Ureter (tissue), 1 donor: ENCODE measurements at places on chromosomes 12 and 14. TPM values are rescaled to one million over a fixed set of nuclear protein-coding genes. Genes with fewer than 3 reads are reported as not detected.

GRCh38 chr14:76876076-76876475 is 49.9 kb downstream of the LRRC74A start:
- peak; percentile 72 for DNase-seq

The ACSM4 gene
- not detected for total RNA-seq

DNA sequence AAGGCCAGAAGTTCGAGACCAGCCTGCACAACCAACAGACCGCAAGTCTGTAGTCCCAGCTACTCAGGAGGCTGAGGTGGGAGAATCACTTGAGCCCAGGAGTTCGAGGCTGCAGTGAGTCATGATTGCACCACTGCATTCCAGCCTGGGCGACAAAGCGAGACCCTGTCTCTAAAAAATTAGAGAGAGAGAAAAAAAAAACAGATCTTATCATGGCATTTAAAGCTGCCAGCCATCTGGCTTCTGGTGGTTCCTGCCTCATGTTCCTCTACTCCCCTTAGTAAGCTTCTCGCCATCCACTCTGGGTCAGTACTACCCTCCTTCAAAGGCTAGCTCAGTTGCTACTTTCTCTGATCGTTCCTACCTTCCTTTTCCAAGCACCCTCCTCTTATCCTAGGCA is 16.1 kb downstream of the CLSTN3 start:
- no peak for DNase-seq

DNA sequence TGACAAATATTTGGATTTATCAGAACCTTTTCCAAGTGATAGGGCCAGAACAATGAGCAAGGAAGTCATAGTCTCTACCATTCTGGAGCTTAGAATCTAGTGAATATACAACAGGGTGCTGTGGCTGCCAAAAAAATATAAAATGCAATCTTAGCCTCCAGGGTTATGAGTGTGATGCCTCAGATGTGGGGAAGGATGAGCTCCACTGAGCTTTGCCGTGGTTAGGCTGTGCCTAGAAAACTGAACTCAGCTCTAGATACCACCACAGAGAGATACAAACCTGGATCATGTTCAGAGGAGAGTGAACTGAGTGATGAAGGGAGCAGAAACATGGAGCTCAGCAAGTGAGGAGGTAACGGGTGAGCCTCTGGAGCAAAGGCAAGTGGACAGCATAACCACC is 138.1 kb upstream of the HIF1A start:
- no peak for DNase-seq

DNA sequence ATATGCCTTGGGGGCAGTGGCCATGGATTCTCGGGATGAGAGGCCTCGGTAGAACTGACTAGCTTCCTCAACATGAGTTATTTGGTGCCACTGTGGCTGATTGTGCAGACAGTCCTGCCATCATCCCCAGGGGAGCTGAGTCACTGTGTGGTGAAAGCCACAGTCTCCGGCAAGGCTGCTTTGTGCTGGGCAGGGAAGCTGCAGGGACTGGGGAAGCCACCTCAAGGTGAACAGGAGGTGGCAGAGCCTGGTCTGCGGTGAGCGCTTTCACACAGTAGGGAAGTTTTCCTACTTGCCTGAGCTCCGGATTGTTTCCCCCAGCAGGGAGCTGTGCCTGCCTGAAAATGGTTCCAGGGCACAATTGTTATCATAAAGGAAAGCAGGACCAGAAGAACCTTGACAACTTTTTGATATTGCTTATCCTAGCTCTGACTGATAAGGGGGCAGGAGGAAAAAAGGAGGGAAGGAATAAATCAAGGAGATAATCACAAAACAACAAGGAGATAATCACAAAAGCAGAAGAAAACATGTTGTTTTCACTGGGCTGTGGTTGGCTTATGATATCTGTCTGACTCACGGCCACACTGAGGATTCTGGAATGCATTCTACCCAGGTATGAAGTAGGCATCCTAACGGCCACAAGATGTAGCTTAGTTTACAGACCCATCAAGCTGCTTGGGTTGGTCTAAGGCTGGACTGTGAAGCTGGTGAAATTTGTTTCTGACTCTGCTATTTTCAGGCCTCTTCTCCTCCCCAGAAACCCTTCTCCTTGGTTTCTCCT is 32.2 kb upstream of the GNG2 start:
- DNase-seq = no peak

The REP15 gene
- 1.2 TPM for total RNA-seq

GRCh38 chr14:55373784-55374705 is 37.6 kb downstream of the ATG14 start:
- DNase-seq = no peak

The CLEC4E gene
- 0.52 TPM for total RNA-seq

DNA sequence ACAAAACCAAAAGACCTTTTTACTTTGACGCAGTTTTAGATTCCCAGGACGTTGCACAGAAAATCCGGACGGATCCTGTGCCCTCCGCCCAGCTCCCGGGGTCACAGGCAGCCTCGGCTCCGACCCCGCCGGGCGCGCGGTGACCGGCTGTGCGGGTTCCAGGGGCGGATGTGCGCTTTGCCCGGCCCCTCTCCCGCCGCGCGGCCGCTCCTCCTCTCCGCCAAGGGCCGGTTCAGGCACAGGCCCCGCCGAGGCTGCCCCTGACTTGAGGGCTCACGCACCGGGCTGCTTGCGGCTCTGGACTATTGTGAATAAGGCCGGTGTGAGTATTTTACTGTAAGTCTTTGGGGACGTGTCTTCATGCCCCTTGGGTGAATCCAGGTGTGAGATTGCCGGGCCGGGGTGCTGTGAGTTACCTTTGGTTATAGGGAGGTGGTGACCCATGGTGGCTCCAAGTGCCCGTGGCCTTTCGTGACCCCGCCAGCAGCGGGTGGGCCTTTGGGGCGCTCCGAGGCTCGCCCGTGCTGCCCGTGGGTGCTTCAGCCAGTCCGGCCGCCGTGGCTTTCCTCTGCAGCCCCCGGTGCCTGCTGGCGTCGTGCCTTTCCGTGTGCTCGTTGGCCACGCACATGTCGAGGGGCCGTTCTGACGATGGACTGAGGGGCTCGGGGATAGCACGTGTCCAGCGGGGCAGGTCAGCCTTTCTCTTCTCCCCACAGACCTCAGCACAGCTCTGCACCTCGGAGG is 45.9 kb downstream of the NOC4L start:
- no peak for DNase-seq

DNA sequence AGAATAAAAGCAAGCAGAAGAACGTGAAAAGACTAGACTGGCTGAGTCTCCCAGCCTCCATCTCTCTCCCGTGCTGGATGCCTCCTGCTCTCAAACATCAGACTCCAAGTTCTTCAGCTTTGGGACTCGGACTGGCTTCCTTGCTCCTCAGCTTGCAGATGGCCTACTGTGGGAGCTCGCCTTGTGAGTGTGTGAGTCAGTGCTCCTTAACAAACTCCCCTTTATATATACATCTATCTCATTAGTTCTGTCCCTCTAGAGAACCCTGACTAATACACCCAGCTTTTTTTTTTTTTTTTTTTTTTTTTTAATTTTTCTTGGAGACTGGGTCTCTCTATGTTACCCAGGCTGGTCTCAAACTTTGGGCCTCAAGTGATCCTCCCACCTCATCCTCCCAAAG is 46.9 kb downstream of the ACTN1 start:
- DNase-seq = no peak

GRCh38 chr12:57835366-57836288 is 10.9 kb downstream of the CTDSP2 start:
- DNase-seq = no peak

The KLRG1 gene
- total RNA-seq = 2.4 TPM

The CHMP4A gene
- total RNA-seq = 58.6 TPM

- DNase-seq = peak; percentile 59
Measured at GRCh38 chr12:130041983-130042812, 120.1 kb upstream of the FZD10 start.

- no peak for DNase-seq
Measured at GRCh38 chr14:53948205-53948884, 8.3 kb downstream of the BMP4 start.

The ITGB7 gene
- total RNA-seq = 15.8 TPM

The KERA gene
- total RNA-seq = not detected

GRCh38 chr14:53399057-53399456 is 245.9 kb upstream of the DDHD1 start:
- no peak for DNase-seq

- DNase-seq = peak; percentile 75
Measured at GRCh38 chr12:2163177-2163941, 110.6 kb downstream of the CACNA1C start.

- peak; percentile 87 for DNase-seq
Measured at GRCh38 chr12:50070314-50071060, 13.1 kb downstream of the ASIC1 start.

DNA sequence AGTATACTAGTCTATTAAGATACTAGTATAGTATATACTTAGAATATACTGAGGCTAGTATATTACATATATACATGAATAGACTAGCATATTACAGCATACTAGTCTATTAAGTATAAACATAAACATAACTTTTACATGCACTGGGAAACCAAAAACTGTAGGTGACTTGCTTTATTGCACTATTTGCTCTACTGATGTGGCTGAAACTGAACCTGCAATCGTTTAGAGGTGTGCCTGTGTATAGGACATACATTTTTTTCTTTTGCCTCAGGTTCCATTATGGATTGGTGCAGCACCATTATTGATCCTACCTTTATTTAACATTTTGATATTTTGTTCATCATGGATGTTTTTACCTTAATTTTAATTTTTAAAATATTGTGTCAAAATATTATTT is 143.2 kb upstream of the RGS6 start:
- DNase-seq = no peak

DNA sequence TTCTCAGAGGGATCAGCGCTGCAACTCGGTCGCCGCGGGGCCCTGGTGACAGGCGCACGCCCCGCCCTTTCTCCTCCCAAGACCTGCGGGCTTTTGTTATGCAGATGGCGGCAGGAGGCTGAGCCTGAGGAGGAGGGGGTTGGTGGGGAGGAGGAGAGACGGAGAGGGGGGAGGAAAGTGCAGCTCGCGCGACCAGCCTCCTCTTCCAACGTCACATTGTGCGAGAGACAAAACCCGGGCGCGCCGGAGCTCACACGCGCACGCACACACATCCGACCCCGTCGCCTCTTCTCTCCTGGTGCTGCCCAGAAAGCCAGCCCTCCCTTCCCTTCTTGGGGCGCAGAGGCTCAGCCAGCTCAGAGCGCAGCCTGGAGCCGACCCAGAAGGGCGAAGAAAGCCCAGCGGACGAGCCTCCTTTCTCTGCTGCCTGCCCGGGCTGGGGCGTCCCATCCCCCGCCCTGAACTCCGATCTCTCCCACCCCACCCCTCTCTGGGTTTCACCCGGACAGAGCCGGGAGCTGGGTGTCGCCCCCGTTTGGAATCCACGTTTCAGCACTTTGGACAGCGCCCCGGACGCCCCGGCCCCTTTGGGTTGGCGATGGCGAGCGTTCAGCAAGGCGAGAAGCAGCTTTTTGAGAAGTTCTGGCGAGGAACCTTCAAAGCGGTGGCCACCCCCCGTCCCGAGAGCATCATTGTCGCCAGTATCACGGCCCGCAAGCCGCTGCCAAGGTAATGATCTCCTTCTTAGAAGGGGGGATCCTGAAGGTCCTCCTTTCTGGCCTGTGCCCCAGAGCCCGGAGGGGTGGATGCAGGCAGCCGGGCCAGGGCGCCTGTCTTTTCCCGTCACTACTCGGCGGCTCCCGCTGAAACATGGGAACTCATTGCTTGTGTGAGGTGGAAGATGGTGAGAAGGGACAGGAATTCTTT is at the start of gene SRRM4:
SRRM4 (plus strand) TSS at position 257 of the 927 bp plus-strand sequence; CDS start at position 599, 342 bp downstream.
- no peak for DNase-seq

The PLA2G1B gene
- not detected for total RNA-seq

The GPR162 gene
- 2.5 TPM for total RNA-seq

DNA sequence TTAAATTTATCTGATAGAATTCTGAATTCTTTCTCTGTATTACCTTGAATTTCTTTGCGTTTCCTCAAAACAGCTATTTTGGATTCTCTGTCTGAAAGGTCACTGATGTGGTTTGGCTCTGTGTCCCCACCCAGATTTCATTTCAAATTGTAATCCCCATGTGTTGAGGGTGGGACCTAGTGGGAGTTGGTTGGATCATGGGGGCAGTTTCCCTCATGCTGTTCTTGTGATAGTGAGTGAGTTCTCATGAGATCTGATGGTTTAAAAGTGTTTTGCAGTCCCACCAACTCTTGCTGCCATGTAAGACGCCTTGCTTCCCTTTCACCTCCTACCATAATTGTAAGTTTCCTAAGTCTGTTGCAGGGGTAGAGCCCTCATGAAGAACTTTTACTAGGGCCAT is 34.1 kb upstream of the OR6J1 start:
- DNase-seq = no peak

DNA sequence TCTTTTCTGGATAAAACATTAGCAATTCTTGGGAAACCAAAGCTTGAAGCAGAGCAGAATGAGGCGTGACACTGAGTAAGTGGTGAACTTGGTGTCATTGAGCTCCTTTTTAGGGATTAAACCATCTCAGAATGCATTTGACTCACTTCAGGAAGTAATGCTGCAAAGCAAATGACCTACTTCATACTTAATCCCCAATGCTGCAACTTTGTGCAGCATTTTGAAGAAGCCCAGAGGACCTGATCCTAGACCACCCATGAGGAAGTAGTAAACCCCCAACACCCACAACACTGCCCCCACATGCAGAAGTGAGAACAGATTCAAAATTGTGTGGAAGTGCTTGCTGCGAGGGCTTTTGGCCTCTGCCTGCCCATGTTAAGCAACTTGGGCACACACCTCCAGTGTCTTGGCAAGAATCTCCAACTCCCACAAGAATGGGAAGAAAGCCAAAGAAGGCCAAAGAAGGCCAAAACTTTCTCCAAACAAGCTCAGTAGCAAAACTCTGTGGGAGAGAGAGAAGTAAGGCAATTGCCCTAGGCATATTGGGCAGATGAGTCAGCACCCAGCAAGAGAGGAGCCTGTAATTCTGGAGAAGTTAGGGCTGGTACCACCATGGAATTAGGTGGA is 69.2 kb upstream of the ETV6 start:
- peak; percentile 52 for DNase-seq

GRCh38 chr12:3673981-3674708 is 78.8 kb downstream of the CRACR2A start:
- DNase-seq = no peak

- no peak for DNase-seq
Measured at GRCh38 chr12:28991626-28992025, 157.5 kb upstream of the FAR2 start.

DNA sequence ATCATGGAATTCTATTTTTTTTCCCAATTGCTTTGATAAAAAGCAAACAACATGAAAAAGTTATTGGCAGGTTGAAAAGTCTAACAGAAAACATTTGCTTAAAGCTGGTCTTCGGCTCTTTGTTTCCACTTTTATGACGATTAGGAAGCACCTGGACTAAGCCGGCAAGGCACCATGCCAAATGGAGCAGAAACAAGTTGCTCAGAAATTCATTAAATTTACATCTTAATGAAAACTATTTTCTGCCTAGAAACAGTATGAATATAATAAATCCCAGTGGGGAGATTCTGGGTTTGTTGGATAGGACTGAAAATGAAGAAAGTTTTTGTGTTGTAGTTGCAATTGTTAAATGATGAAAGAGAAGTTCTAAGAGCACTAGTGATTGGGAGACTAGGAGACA is 51.4 kb upstream of the OR9K2 start:
- DNase-seq = no peak
